Fibroblast of lung (primary cell): ENCODE measurements at places on chromosomes 1 and 21. TPM values are rescaled to one million over a fixed set of nuclear protein-coding genes. Genes with fewer than 3 reads are reported as not detected.

Gene FAM167B
- total RNA-seq = 2.1 and 3.1 TPM in 2 replicates

Gene CLCNKB
- under 0.01 and 0.33 TPM in 2 replicates for total RNA-seq

Gene ATAD3C
- total RNA-seq = under 0.01 and 0.17 TPM in 2 replicates

Gene GSTM1
- total RNA-seq = 14.4 TPM in 1 of 2 replicates, not detected in the other

Gene PCAT6
- 0.50 and 0.51 TPM in 2 replicates for total RNA-seq

Gene GGPS1
- 18.2 and 24.3 TPM in 2 replicates for total RNA-seq

Gene LINGO4
- total RNA-seq = not detected in 2 replicates

Gene DENND4B
- total RNA-seq = 13.6 and 17.7 TPM in 2 replicates

Gene LIN28A
- total RNA-seq = not detected in 2 replicates

Gene CA6
- total RNA-seq = not detected in 2 replicates

Gene BCL2L15
- total RNA-seq = under 0.01 TPM in 1 of 2 replicates, not detected in the other

Gene PRCC
- total RNA-seq = 10.5 and 13.2 TPM in 2 replicates

Gene ARHGAP29
- 20.5 and 26.6 TPM in 2 replicates for total RNA-seq

Gene FAM3B
- not detected in 2 replicates for total RNA-seq

Gene MYOC
- total RNA-seq = 1.2 and 2.1 TPM in 2 replicates

Gene S100A8
- not detected in 2 replicates for total RNA-seq

Gene EDARADD
- total RNA-seq = not detected in 2 replicates

Gene CGN
- under 0.01 and 0.17 TPM in 2 replicates for total RNA-seq

Gene FMO3
- 19.3 and 76.3 TPM in 2 replicates for total RNA-seq

Gene IL19
- not detected in 2 replicates for total RNA-seq

Gene TCP10L
- total RNA-seq = 0.51 and 0.83 TPM in 2 replicates

Gene KCNJ15
- 0.83 and 1.5 TPM in 2 replicates for total RNA-seq

Gene PTCH2
- 0.50 TPM in 1 of 2 replicates, not detected in the other for total RNA-seq

Gene ITGB2
- total RNA-seq = not detected in 2 replicates

Gene C8A
- not detected in 2 replicates for total RNA-seq

Gene GPR161
- total RNA-seq = 14.9 and 18.7 TPM in 2 replicates

Gene SSU72
- total RNA-seq = 65.1 and 72.7 TPM in 2 replicates
